ENCODE measurements at places on chromosomes 6 and 20. TPM values are rescaled to one million over a fixed set of nuclear protein-coding genes. Genes with fewer than 3 reads are reported as not detected.

Gene SIRPD
- total RNA-seq = 0.28 TPM

Gene SYNDIG1
- 7.0 TPM for total RNA-seq

- peak; percentile 39 for ATAC-seq
Observed at GRCh38 chr6:39801456-39802251, 9.5 kb downstream of the DAAM2 start.

GRCh38 chr6:17311595-17312311 is 30.6 kb downstream of the RBM24 start:
- ATAC-seq = peak; percentile 98

- no peak for ATAC-seq
Observed at GRCh38 chr6:73955800-73956199, 259.8 kb downstream of the CD109 start.

GRCh38 chr6:97712751-97713150 is 429.7 kb upstream of the MMS22L start:
- no peak for ATAC-seq

Data from motor neuron (in vitro differentiated cells).